WERI-Rb-1 (cell line): ENCODE measurements at places on chromosomes 6 and 20.

DNA sequence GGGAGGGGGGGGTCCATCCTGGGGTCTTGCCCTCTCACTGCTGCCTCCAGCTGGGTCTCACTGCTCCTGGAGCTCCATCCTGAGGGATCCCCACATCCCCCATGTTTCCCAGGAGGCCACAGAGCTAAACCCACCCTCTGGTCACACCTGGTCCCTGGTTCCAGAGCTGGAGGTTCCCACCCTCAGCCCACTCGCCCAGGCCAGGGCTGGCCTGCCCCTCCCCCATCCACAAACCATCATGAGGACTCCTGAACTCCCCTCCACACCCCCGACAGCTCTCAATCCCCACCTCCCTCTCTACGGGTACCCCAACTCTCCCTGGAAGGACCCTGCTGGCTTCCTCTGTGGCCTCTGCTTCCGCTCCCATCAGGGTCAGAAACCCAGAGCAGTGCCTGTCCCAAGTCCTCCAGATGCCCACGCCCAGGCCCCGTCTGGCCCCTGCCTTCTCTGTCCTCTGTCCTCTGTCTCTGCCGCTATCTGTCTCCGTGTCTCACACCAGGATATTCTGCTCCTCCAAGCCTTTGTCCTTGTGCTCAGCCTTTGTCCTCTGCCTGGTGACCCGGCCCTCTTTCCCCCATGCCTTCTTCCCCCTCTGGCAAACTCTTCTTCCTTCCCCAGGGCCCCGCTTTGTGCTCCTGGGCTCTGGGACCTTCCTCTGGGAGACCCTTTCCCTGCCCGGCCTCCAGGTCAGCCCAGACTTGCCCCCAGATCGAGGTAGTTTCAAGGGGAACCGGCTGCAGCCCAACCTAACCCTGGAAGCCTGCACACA is 74.0 kb downstream of the SRC start:
- DNase-seq: no peak

DNA sequence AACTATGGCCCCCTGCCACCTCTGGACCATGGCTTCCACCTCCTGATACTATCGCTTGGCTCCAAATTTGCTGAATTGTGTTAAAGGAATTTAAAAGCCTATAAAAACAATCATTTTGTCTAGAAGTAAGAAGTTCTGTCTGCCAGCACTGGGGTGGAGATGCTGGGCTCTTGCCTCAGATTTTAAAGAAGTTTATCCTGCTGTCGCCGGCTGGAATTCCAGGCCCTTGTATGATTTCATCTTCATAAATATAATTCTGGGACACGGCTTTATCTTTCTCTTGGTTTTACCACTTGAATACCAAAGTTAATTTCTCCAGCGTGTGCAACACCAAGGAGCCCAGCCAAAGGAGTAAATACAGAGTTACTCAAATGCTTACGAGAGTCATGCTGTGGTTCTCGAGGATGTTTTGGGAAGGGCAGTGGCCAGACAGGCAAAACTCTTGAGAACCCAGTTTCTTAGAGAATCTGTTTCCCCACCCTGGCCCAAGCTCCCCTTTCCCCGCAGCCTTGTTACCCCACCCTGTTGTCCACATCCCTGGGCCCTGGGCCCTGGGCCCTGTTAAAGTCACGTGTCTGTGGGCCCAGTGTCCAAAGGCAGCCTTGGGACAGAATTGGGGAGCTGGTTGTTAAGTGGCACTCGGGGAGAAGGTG is 31.9 kb downstream of the C6orf89 start:
- DNase-seq: no peak

DNA sequence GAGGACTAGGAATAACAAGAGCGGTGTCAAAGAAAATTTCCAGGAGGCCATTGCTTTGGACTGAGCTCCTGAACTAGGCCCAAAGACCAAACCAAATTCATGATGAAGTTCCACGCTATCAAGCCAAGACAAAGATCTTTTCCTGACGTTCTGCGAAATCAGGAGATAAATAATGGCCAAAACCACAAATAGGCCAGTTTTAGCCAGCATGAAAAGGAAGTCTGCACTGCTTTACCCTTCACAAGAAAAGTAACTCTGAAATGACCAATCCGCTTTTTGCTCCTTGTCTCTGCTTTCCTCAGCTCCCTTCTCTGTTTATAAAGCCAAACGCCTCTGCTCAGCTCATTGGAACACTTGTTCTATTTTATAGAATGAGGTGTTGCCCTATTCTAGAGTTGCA is 6.7 kb downstream of the NCOA5 start:
- no peak for DNase-seq

- DNase-seq: no peak
Observed at GRCh38 chr6:160177220-160177619, 55.6 kb downstream of the SLC22A1 start.

- DNase-seq: no peak
Observed at GRCh38 chr6:95784869-95785268, 207.5 kb downstream of the MANEA start.

GRCh38 chr6:21080221-21080620 is 513.3 kb upstream of the SOX4 start:
- DNase-seq: no peak

- DNase-seq: no peak
Observed at GRCh38 chr6:25816252-25816651, 15.6 kb downstream of the SLC17A1 start.

DNA sequence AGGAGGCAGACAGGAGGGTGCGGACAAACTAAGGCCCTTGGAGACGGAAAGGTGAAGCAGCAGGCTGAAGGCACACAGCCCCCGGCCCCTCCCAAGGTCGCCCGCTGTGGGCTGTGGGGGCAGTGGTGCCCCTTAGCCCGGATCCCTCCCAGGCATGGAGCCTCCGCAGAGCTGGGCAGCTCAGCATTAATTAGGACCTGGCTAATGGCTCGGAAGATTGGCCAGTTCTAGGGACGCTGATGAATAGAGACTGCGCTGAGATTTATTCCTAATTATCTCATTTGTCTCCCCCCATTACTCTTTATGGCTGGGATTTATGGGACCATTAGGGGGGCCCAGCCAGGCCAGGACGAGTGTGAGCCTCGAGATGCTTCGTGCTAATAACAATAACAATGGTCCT is 20.4 kb downstream of the MDFI start:
- DNase-seq: no peak

- peak; percentile 72 for DNase-seq
Observed at GRCh38 chr20:60057123-60057865, 99.1 kb downstream of the CDH26 start.

- no peak for DNase-seq
Observed at GRCh38 chr20:36871640-36872570, 4.0 kb upstream of the TLDC2 start.

DNA sequence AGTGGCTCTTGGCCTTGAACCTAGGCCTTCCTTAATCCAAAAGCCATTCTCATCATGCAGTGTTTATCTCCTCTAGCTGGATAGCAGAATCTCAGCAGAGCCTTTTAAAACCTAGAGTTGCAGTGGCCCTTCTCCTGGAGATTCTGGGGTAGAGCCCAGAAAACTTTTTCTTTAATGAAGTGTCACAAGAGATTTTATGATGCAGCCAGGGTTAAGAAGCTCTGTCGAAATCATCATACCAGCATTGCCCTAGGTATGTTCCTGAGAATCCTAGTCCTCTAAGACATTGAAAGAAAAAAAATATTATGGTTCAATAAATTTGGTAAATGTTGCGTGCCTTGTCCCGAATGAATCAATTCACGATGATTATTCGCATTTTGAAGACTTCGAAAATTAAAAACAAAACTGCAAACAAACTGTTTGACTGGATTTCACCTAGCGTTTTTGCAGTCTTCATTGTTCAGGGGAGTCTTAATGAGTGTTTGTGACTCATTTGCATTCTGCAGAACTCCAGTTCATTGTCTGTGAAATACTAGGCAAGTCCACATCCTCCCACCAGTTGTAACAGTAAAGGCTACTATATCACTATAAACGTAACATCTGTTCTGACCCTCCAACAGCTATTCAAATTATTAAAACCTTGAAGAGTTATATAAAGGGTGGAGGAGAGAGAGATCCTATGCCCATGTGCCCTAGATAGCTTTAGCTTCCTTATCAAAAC is 198.6 kb downstream of the UST start:
- no peak for DNase-seq

DNA sequence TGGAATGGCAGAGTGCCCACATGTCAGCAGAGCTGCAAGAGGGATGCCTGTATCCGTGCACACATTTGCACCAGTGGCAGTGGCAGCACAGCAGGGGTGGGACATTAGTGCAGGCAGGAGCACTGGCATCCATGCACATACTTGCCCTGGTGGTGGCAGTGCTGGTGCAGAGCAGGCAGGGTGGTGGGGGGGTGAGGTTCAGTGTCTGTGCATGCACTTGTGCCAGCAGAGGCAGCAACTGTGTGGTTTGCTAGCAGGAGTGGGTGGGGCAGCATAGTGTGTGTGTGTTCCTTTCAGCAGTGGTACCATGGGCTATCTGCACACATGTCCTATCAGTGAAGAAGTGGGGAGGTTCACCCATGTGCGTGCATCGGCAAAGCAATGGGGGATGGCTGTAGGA is 151.6 kb downstream of the EPM2A start:
- no peak for DNase-seq

GRCh38 chr6:169709293-169709692 is 7.4 kb downstream of the C6orf120 start:
- DNase-seq: no peak

GRCh38 chr20:49594143-49594930 is 26.4 kb upstream of the PTGIS start:
- DNase-seq: no peak
